ENCODE measurements at places on chromosomes 12 and 14. TPM values are rescaled to one million over a fixed set of nuclear protein-coding genes. Genes with fewer than 3 reads are reported as not detected.

- H3K4me1 ChIP-seq = no peaks in the 10 kb centered on the region
- H3K36me3 ChIP-seq = no peaks in the 10 kb centered on the region
- H3K27me3 ChIP-seq = no peaks in the 10 kb centered on the region
Measured at GRCh38 chr12:102539651-102540553, 59.5 kb upstream of the IGF1 start.

GRCh38 chr12:52561880-52562449, 9.0 kb upstream of the KRT71 start:
- DNase-seq = no peak
- peaks cover 59% of the 10 kb centered on the region for H3K27me3 ChIP-seq
- H3K4me1 ChIP-seq = no peaks in the 10 kb centered on the region
- H3K27ac ChIP-seq = no peak overlapping the region
- H3K36me3 ChIP-seq = no peaks in the 10 kb centered on the region

Gene KRT5
- total RNA-seq = 0.65 TPM

- H3K27ac ChIP-seq = no peak overlapping the region
- H3K36me3 ChIP-seq = no peaks in the 10 kb centered on the region
- H3K27me3 ChIP-seq = peaks cover 42% of the 10 kb centered on the region
- H3K4me3 ChIP-seq = peak overlapping the region; percentile 43
- DNase-seq = no peak
Measured at GRCh38 chr12:51863363-51863932, 14.9 kb upstream of the FIGNL2 start.

Gene NEUROD4
- total RNA-seq = not detected

DNA sequence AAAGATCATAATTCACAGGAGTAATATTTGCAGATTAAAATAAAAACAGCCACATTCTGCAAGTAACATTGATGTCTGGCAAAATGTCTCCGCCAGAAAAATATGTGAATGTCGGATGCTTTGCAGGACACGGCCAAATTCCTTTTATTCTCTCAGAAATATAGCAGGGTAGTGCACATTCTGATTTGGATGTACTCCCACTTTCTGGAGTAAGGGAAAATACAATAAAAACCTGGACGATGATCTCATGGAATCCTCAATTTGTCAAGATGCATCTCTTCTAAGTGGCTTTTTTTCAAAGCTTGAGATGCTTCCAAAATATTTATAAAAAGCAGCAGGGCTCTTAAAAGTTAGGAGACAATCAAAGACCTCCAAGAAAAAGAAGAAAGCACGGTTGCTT, 133.3 kb downstream of the TBX5 start:
- no peaks in the 10 kb centered on the region for H3K36me3 ChIP-seq
- no peaks in the 10 kb centered on the region for H3K4me1 ChIP-seq

- peaks cover 99% of the 10 kb centered on the region for H3K36me3 ChIP-seq
- no peak overlapping the region for H3K27ac ChIP-seq
- peak; percentile 55 for DNase-seq
- H3K4me3 ChIP-seq = no peak overlapping the region
- peaks cover 4% of the 10 kb centered on the region for H3K4me1 ChIP-seq
Measured at GRCh38 chr14:100350276-100350926, 27.3 kb downstream of the SLC25A47 start.

- peak overlapping the region; percentile 23 for H3K4me3 ChIP-seq
- H3K27ac ChIP-seq = no peak overlapping the region
- no peaks in the 10 kb centered on the region for H3K36me3 ChIP-seq
- no peaks in the 10 kb centered on the region for H3K4me1 ChIP-seq
- DNase-seq = no peak
Measured at GRCh38 chr12:91577586-91578539, 395.2 kb upstream of the DCN start.

- H3K27ac ChIP-seq = no peak overlapping the region
- H3K27me3 ChIP-seq = no peaks in the 10 kb centered on the region
- no peaks in the 10 kb centered on the region for H3K36me3 ChIP-seq
- no peak overlapping the region for H3K4me3 ChIP-seq
Measured at GRCh38 chr12:22562036-22563028, 18.0 kb upstream of the C2CD5 start.

GRCh38 chr12:41221491-41221890, 33.4 kb downstream of the PDZRN4 start:
- H3K4me3 ChIP-seq = no peak overlapping the region
- no peaks in the 10 kb centered on the region for H3K4me1 ChIP-seq
- H3K27me3 ChIP-seq = no peaks in the 10 kb centered on the region
- no peak overlapping the region for H3K27ac ChIP-seq
- DNase-seq = no peak

DNA sequence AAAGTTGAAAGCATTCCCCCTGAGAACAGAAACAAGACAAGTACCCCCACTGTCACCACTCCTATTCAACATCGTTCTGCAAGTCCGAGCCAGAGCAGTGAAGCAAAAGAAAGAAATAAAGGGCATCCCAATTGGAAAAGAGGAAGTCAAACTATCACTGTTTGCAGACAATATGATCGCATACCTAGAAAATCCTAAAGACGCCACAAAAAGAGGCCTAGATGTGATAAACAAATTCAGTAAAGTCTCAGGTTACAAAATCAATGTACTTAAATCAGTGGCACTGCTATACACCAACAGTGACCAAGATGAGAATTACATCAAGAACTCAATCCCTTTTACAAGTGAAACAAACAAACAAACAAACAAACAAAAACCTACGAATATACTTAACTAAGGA, 87.7 kb upstream of the COCH start:
- H3K27ac ChIP-seq = no peak overlapping the region
- H3K4me3 ChIP-seq = no peak overlapping the region

Gene TSPAN9
- total RNA-seq = 61.1 TPM

Gene RNASE1
- total RNA-seq = 694 TPM

DNA sequence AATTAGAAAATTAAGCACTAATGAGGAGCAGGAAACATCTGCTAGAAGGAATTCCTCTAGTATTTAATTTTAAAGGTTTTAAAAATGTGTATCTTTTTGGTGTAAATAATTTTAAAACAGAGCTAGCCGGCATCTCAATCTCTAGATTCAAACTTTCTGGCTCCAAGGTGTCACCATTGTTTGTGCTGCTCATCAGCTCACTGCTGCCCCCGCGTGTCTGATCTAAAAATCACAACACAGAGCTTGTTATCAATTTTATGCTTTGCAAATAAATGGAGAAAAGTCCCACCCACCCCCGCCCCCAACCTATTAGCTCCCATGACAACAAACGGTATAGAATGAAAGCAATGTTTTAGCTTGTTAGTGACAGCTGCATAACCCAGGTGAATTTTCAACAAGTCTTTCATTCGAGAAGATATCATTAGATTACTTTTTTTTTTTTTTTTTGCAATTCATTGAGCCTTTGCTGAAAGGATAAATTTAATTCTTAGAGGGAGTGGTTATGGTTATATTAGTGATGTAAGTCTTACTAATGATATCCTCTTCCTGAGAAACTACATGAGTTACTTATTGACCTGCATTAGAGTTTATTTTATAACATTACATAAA, 11.3 kb upstream of the ABHD12B start:
- peak; percentile 81 for DNase-seq
- H3K4me3 ChIP-seq = peak overlapping the region; percentile 65
- H3K4me1 ChIP-seq = peaks cover 14% of the 10 kb centered on the region

Gene TAS2R42
- not detected for total RNA-seq

DNA sequence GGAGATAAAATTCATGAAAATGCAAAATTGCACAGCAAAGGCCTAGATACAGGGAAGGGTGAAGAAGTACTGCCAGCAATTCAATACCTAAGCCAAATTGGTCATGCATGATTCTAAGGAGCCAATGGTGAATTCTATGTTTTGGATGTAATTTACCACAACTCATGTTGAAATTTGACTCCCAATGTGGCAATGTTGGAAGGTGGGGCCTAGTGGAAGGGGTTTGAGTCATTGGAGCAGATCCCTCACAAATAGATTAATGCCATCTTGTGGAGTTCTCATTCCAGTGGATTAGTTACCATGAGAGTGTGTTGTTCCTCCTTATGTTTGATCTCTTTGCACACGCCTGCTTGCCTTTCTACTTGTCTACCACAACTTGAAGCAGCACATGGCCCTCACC, 194.0 kb upstream of the ALG10 start:
- no peaks in the 10 kb centered on the region for H3K36me3 ChIP-seq
- no peaks in the 10 kb centered on the region for H3K4me1 ChIP-seq
- DNase-seq = no peak
- H3K27ac ChIP-seq = no peak overlapping the region
- no peaks in the 10 kb centered on the region for H3K27me3 ChIP-seq

Gene DIO2
- 0.62 TPM for total RNA-seq
